ENCODE measurements at places on chromosomes 5 and 9.

DNA sequence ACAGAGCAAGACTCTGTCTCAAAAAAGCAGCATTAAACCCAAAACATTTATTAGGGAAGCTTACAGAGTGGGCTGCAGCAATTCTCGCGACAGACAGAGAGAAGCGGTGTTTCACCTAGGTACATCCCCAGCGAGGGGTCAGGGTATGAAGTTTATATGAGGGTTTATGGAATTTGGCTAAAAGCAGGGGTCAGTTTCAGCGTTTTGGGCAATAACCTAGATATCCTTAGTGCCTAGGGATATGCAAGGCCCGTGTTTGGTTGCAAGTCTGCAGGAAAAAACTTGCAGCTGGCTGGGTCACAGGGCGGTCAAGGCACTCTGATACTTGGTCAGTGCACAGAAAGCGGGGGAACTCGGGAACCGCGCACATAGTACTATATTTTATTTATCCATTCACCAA, 649 bp upstream of the GLE1 start:
- ATAC-seq, result peak; percentile 16

DNA sequence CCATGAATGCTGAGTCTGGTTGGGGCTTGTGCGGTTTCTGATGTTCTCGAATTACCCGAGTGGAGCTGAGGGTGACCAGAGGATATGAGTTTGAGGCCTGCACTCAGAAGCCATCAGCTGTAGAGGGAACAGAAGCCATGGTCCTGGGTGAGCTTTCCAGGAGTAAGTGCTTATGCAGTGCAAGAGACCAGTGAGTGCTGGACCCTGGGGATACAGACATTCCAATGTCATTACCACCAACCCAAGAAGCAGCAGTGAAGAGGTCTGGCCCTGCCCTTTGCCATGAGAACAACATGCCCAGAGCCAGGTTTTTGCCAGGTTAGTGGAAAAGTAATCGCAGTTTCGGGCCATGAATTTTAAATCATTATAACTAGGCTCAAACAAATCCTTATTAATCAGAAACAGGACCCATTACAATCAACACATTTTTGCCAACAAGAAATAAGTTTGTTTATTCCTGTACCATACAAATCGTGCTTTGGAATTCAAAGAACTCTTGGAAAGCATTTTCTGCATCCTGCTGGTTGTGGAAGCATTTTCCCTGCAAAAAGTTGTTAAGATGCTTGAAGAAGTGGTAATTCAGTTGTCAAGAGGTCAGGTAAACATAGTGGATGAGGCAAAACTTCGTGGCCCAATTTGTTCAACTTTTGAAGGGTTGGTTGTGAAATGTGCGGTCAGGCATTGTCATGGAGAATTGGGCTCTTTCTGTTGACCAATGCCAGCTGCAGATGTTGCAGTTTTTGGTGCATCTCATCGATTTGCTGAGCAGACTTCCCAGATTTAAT, 154.6 kb downstream of the SYK start:
- ATAC-seq, result no peak

DNA sequence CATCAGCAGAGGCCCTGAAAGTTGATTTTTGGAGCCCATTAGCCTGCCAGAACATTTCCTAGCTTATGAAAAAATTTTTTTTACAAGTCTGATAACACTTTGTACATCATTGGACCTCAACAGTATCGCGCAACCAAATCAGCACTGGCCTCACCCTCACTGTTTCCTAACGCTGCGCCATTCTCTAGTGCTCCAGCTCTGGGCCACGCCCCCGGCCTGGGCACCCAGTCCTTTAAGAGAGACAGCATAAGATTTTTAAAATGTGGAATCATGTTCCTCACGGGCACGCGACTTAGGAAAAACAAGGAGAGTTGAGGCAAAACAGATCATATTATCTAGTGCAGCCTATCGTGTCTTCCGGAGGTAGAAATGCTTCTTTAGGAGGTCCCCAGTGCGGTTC, 114.5 kb downstream of the BOD1 start:
- no peak for ATAC-seq

- no peak for ATAC-seq
Measured at GRCh38 chr5:72613515-72613914, 106.3 kb upstream of the ZNF366 start.

- ATAC-seq, result no peak
Measured at GRCh38 chr5:143582176-143582575, 178.7 kb upstream of the NR3C1 start.

DNA sequence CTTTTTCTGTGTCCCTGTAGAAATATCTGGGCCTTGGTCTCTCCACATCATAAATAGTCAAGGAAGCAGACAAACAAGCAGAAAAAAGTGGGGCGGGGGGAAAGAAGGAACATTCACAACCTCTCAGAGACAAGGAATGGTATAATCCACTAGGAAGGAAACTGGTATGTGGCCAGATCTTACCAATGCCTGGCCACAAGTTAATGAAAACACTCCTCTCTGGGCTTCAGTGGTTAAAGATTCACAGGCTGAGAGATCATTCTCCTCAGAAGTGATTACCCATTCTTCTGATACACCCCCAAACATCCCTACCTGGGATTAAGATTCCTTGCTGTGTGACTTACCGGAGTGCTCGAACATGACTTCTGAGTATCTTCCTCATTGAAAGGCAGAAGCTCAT, 290.6 kb downstream of the MARCHF11 start:
- ATAC-seq, result no peak

DNA sequence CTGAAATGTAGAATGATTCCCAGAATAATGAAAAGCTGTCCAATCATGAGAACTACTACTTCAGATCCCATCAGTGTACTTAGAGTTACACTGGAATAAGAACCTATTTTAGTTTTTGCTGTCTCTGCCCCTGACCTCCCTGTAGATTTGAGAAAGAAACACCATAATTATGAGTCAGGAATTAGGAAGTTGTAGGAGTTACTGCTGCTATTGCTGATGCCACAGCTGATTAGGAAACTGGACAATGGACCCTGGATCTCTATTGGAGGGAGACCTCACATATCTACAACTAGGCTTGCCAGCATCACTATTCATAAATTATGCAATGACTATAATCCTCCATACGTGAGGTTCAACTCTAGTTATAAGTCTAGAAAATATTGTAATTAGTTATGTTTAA, 48.8 kb upstream of the EDIL3 start:
- ATAC-seq, result no peak

- ATAC-seq, result no peak
Measured at GRCh38 chr5:128673970-128674369, 135.9 kb upstream of the FBN2 start.

DNA sequence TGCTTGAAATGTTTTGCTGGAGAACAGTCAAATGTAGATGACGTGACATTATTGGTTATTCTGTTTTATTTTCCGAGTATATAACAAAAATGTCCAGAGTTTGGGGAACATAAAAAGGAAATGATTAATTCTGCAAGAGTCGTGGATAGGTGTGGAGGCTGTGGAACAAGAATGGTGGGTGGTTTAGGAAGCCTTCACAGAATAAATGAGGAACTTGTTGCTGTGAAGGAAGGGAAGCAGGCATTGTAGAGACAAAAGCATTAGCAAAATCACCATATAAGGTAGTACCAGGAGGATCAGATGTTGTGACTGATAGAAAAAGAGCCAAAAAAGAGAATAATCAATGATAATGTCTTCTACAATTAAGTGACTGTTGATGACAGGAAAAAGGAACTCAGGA, 66.2 kb upstream of the CNTLN start:
- ATAC-seq, result no peak

DNA sequence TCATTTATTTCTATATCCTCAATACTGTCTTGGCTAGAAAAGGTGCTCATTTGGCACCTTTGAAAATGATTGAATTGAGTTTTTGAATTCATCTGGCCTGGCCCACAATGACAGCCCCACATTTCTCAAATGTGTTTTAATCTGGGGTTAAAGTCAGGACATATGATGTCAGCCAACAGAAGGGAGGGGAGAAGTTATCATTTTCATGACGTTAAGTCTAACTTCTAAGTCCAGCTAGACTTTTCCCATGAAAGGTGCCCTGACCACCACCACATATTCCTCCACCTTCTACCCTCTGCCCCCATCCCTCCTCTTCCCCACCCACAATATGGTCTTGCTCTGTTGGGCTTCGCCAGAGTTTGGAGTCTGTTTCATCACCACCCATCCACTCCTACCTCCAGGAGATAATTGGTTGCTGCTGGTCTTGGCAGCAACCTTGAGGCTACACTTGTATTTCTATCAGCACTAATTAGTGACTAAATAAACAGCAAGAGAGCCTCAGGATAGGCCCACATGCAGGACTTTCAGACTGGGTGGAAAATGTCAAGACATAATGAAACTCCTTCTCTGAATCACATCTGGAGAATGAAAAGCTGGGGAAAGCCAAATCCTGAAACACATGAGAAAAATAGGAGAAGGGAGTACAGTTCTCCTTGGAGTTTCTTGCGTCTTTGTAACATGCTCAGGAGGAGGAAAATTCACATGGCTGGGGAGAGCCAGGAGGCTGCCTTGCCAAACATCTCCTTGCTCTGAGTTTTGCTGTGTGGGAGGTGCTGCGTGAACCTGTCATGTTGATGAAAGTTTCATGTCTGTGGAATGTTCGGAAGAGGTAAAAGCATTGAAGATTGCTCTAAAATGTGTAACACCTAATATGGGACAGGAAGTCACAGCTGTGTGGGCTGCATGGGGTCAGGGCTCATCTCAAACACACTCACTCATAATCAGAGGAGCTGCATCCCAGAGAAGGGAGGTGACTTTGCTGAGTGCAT, 544.7 kb upstream of the KLF4 start:
- ATAC-seq, result no peak

DNA sequence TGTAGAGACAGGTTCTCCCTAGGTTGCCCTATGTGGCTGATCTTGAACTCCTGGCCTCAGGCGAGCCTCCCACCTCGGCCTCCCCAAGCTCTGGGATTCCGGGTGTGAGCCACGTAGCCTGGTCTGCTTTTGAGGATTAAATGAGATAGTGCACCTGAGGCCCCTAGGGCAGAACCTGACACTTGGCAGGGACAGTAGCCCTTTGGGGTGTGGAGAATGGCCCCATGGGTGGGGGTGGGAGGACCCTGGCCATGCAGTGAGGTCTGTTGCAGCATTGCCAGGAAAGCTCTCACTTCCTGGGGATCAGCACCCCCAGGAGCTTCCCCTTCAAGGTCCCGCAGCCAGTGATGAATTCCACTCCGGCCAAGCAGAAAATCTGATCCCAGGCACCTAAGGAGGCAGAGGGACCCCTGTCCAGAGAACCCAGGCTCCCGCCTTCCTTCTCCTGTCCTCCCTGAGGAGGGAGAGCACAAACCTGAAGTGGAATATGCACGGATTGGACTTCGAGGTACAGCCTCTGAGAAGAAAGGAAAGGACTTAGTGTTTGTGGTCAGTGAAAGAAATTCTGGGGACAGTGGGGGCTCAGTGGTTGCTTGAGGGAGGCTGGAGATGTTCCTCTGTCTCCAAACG, 73.9 kb upstream of the UNC5A start:
- no peak for ATAC-seq

GRCh38 chr5:14204785-14205321, 61.7 kb downstream of the TRIO start:
- ATAC-seq, result peak; percentile 50

- ATAC-seq, result no peak
Measured at GRCh38 chr5:102295534-102296177, 428 bp downstream of the SLCO4C1 start.

GRCh38 chr9:131641618-131642495, 96.5 kb downstream of the PRRT1B start:
- ATAC-seq, result no peak

GRCh38 chr5:9314558-9314957, 231.3 kb downstream of the SEMA5A start:
- ATAC-seq, result no peak

DNA sequence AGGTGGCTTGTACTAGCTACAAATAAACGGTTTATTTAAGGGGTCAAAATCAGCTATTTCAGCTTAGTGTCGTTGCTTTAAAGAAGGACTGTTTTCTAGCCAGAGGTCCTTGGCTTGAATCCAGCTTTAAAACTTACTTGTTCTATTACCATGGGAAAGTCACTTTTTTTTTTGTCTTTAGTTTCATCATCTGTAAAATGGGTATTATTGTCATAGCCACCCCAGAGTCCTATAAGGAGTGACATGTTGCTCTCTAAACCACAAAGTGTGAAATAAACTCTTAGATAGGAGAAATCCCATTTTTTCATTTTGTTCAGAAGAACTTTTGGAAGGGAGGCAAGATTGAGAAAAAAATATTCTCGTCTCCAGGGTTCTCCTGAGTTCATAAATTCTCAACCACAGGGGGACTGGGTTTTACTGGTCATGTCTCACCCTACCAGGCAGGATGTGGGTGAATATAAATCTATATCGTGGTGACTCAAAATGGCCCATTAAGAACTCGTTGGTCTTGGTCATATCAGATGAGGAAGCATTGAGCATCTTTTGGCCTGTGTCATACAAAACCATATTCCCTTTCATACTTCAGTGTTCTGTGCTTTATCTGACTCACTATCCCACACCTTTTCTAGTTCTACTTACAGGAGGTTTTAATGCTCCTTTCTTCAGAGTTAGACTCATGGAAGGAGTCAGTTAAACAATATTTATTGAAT, 202.7 kb upstream of the NR3C1 start:
- peak; percentile 54 for ATAC-seq

DNA sequence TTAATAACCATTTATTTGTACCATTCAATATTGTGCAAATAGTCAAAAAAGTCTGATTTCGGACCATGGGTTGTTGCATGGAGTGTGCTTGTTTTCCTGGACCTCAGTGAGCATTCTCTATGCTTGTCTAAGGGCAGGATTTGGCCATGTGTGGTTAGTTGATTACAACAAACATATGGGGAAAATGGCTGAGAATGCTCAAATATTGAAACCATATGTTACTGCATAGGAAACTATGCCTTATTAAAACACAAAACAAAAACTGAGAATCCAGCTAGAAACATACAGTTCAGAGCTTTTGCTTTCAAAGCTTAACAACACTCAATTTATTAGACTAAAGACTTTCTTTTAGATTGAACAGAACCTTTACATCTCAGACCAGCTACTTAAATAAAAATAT, 928.3 kb downstream of the NR2F1-AS1 start:
- no peak for ATAC-seq
